ENCODE measurements at places on chromosomes 16 and 17.

GRCh38 chr17:69473841-69474831, 59.6 kb downstream of the MAP2K6 start:
- DNase-seq: no peak

- no peak for DNase-seq
Measured at GRCh38 chr16:15960124-15960971, 10.9 kb downstream of the ABCC1 start.

DNA sequence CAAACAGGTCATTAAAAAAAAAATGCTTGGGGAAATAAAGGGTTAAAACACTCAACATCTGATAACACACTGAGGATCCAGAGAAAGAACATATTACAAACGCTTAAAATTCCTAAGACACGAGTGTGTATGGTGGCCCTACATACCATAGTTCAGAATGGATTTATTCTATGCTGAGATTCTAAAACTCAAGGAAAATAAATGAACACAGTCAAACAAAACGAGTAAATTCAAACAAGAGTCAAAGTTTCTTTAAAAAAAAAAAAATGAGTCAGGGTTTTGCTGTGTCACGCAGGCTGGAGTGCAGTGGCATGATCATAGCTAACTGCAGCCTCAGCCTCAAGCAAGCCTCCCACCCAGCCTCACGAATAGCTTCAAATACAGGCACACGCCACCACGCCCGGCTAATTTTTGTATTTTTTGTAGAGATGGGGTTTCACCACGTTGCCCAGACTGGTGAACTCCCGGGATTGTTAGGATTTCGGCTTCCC, 17.4 kb downstream of the CRK start:
- DNase-seq: no peak

GRCh38 chr17:16286947-16287562, 66.2 kb downstream of the CENPV start:
- DNase-seq: no peak

- DNase-seq: no peak
Measured at GRCh38 chr17:77107506-77108433, 33.0 kb upstream of the SEC14L1 start.

GRCh38 chr17:58564971-58565370, 50.5 kb upstream of the MTMR4 start:
- DNase-seq: no peak

- peak; percentile 96 for DNase-seq
Measured at GRCh38 chr17:76726231-76726775, at the start of gene JMJD6. Gene JMJD6 (minus strand): TSS chr17:76726606. CDS start chr17:76726475, 131 bp downstream.

- no peak for DNase-seq
Measured at GRCh38 chr17:49965524-49965909, 3.5 kb upstream of the DLX4 start.

- DNase-seq: no peak
Measured at GRCh38 chr16:56833243-56833970, 31.6 kb upstream of the SLC12A3 start.

DNA sequence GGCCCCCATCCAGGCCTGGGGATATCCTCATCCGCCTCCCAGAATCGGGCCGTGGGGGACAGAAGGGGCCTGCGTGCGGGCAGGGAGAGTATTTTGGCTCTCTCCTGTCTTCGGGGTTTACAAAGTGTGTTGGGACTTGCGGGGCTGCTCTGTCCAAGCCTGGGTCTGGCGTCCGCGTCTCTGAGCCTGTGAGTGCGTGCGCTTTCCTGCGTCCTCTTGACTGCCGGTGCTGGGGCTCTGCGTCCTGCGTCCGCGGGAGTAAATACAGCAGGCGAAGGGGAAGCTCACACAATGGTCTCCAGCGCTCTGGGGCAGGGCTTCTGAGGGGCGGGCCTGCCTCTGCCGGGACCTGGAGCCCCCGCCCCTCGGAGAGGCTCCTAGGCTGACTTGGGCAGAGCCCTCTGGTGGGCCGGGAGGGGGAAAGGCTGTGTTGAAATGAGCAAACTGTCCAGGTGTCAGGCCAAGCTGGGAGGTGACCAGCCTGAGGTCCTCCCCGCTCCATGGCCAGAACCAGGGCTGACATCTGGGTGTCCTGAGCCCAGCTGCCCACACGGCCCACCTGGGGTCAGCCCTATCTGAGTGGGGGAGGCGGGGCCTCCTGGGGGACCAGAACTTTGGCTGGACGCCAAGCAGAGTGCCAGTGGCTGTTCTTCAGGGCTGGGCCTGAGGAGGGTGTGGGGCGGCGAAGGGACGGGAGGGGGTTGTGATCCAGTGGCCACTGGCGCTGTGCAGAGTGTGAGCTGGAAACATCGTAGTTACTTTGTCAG, 233.6 kb downstream of the SEC14L1 start:
- no peak for DNase-seq

DNA sequence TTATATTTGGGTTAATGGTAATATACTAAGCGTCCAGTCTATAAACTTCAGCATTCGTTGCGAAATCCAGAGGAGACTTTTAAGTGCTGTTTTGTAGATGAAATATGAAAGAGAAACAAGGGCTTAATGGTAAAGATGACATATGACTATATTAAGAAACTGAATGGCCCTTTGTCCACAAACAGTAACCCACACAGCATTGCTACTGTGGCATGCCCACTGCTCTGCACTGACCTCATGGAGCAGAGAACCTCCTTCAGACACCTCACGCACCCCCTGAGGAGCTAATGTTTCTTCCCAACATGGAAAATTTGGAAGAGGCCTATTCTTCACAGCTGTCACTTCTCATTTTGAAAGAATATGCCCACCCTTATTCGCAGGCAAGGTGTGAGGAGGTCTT, 26.7 kb downstream of the ASPA start:
- no peak for DNase-seq

- no peak for DNase-seq
Measured at GRCh38 chr16:17557949-17558348, 87.2 kb upstream of the XYLT1 start.

GRCh38 chr17:76781056-76781982, 43.4 kb downstream of the MFSD11 start:
- no peak for DNase-seq

DNA sequence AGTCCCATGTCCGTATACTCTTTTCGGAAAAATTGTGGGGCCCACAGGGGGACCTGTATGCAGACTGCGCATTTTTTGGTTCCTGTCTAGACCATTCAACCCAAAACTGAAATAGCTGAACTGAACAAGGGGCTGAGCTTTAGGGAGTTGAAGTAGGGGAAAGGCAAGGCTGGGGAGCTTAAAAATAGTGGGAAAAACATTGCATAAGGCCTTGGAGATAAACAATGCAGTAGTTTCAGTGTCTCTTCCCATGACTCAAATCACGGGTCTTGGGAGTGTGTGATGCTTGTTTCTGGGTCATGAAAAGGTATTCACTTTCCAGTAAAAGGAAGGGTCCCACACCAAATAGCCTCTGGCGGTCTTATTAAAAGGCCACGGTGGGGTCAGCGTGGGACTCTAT, 402.8 kb upstream of the SALL1 start:
- DNase-seq: no peak

DNA sequence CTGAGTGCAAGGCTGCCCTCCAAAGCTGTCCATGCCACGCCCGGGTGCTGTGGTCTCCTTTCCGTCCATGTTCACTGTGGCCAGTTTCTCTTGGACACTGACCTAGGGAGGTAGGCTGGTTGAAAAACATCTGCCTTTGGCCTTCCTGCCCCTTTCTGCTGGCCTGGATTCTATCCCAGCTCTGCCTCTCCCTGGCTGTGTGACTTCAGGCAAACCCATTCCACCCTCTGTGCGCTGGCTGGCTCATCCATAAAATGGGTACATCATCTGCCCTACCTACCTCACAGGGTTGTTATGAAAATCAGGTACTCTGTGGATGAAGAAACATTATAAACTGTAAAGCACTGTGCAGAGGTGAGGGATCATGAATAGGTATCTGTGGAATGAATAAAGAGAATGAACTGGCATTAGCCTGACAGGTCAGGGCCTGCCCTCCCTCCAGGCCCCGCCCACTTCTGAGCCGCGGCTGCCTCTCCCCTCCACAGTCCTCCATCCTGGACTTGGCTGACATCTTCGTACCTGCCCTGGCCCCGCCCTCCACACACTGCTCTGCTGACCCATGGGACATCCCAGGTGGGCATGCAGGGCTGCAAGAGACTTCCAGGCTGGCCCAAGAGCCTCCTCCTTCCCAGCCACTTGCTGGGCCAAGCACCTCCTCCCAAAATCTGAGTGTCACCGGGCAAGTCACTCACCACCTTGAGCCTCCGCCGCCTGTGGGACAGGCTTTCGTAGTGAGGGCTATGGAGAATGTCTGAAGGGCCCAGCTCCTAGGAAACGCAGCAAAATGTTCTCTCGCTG, 7.0 kb upstream of the SPATA20 start:
- no peak for DNase-seq

GRCh38 chr17:51595826-51596398, 335.6 kb downstream of the UTP18 start:
- no peak for DNase-seq

- no peak for DNase-seq
Measured at GRCh38 chr16:88552815-88553214, 17.4 kb upstream of the ZC3H18 start.

GRCh38 chr17:79017546-79018369, 6.2 kb upstream of the C1QTNF1 start:
- no peak for DNase-seq

- DNase-seq: no peak
Measured at GRCh38 chr17:50920891-50921586, 54.9 kb upstream of the TOB1 start.

DNA sequence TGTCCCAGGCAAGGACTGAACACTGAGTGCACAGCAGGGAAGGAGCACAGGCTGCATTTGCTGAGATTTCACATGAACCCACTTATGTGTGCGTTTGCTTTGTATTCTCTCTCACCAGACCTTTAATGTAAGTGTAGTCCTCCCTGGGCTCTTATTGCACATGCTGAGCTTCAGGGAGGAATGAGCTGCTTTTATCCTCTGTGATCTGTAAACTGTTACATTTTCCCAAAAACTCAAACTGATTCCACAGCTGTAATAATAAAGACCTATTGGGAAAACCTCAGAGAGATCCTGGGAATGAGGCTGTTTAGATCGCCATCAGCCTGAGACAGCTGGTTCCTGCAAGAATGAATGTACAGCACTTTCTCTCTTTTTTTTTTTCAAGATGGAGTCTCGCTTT, 53.6 kb upstream of the ADORA2B start:
- no peak for DNase-seq
